ENCODE measurements at places on chromosomes 4 and X. TPM values are rescaled to one million over a fixed set of nuclear protein-coding genes. Genes with fewer than 3 reads are reported as not detected.

GRCh38 chrX:74506317-74507115 lies 85.2 kb downstream of the SLC16A2 start:
- no peak for DNase-seq

DNA sequence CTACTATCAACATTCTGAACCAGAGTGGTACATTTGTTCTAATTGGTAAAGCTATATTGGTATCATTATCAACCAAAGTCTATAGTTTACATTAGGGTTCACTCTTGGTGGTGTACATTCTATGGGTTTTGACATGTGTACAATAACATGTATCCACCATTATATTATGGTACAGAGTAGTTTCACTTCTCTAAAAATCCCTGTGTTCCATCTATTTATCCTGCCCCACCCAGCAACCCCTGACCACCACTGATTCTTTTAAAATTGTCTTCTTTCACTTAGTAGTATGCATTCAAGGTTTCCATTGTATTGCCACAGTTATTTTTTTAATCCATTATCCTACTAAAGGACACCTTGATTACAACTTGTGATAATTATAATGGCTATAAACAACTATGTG lies 15.3 kb upstream of the TMPRSS11D start:
- no peak for DNase-seq

Gene MAGEA9B
- not detected for total RNA-seq

Gene FDCSP
- total RNA-seq: not detected

Gene ARHGAP36
- total RNA-seq: 0.49 TPM

GRCh38 chr4:185445209-185445608 lies 19.4 kb upstream of the UFSP2 start:
- DNase-seq: no peak

Measured in dorsolateral prefrontal cortex (tissue), 122 donors.